ENCODE measurements at places on chromosomes 3 and 15.

- no peak for DNase-seq
These were observed 378.7 kb upstream of the ATP11B start for GRCh38 chr3:182414586-182414985.

- DNase-seq, result peak; percentile 30
These were observed 4.0 kb downstream of the FBXL22 start for GRCh38 chr15:63601026-63601703.

DNA sequence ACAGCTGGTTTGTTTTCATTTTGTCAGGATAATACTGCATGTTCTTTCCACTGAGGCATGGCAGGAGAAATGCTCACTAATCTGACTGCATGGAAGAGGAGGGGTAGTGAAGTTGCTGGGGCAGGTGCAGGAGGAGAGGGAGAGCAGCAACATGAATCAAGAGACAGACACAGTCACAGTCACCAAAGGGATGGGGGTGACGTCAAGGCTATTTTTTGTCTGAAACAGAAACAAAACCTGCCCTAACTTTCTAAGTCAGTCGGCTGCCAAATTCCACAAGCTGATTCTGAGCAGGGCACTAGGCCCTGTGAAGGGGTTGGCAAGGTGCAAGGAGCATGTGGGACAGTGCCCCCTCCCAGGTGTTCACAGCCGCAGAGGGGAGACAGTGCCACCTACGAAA is 186.6 kb upstream of the NSMCE3 start:
- DNase-seq, result no peak

- DNase-seq, result no peak
These were observed 261.8 kb upstream of the GOLGA6L4 start for GRCh38 chr15:83973816-83974215.

GRCh38 chr3:168753724-168754123 is 658.0 kb upstream of the GOLIM4 start:
- no peak for DNase-seq

GRCh38 chr3:114877378-114878113 is 269.5 kb downstream of the ZBTB20 start:
- DNase-seq, result no peak

GRCh38 chr3:107082527-107082926 is 294.7 kb upstream of the CCDC54 start:
- no peak for DNase-seq

DNA sequence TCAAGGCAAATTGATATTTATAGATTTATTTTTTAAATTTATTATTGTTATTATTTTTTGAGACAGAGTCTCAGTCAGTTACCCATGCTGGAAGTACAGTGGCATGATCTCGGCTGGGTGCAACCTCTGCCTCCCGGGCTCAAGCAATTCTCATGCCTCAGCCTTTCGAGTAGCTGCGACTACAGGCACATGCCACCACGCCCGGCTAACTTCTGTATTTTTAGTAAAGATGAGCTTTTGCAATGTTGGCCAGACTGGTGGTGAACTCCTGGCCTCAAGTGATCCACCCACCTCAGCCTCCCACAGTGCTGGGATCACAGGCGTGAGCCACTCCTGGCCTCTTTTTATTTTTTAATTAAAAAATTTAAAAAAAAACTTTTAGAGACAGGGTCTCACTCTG is 19.0 kb downstream of the SPG21 start:
- no peak for DNase-seq

DNA sequence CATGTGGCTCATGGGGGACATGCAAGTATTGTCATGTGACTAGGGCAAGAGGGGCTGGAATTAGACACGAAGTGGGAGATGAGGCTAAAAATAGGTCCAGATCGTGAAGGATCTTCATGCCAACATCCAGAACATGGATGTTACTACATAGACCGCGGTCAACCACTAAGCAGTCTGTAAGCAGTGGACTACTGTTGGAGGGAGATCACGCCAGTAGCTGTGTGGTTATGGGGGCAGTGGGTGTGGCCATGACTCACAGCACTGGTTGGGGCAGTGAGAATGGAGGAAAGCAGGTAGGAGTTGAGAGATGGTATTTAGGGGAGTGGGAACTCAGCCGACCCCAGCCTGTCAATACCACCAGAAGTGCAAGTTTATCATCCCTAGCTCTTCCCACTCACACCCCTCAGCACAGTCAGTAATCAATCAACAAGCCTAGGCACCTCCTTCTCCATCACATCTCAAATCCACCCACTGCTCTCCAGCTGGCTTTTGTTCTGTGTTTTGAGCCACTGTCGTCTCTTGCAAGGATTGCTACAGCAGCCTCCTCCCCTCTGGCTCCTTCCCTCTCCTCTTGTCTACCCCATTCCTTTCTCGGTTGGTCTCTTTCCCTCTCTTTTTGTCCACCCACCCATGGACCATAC is 107.2 kb upstream of the ABHD17C start:
- DNase-seq, result no peak

GRCh38 chr15:80659375-80659774 is 35.7 kb upstream of the ABHD17C start:
- DNase-seq, result no peak

DNA sequence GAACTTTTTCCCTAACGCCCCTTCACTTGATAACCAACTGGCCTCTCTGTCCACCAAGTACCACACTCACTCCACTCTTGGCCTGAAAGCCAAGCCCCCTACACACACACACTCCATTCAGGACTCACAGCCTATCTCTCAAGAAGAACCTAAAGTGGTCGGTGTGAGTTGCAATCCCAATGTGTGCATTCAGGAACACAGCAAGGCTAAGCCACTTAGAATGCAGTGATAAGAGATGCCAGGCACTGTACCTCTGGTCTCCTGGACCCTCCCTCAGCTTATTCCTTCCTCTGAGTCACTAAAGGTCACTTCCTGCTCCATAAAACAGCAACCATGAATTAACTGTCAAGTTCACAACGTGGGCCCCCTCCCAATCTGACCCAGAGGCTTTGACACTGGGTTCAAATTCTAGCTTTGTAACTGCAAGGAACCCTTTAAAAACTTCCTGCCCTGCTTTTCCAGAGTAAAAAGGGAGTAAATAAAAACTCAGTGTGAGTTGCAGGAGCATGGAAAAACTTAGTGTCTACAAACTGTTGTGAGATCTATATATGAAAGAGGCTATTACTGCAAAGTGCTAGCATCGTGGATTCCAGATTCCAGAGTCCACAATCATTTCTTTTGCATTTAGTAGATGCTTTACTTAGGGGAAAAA is 17.6 kb upstream of the KCNMB3 start:
- no peak for DNase-seq

- DNase-seq, result no peak
These were observed 89.0 kb upstream of the PFN2 start for GRCh38 chr3:150059729-150060128.

DNA sequence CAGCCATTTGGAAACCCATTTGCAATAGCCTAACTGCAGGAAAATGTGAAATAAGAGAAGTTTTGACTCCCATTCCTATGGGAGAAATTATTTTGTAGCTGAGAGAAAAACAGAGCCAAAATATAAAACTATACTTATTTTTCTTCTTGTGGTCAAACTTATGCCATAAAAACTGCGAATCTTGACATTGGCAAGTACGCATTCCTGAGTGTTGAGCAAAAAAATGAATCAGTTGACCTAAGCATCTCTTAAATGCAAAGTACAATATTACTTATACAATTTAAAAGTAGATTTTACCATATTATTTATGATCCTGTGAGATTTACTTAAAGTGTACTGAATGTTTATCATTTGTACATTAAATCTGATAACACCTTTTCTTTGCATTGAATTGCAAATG is 50.1 kb upstream of the CMC1 start:
- no peak for DNase-seq

- no peak for DNase-seq
These were observed 597 bp downstream of the AGTR1 start for GRCh38 chr3:148698190-148698810.

DNA sequence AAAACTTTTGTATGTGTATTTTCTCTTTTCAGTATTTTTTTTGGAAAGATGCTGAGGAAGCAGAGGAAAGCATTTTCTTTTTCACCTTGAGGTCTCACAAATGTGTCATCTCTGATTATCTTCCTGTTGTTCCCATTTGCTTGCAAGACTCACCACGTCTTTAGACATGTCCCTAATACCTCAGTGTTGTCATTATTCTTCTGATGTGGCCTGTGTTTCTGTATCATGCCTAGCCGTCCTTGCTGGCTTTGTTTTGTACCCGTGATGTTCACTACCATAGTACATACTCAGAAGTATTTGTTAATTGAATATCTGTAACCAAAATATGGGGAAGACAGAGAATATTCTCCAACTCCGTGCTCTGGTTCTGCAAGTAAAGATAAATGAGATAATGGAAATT is 5.0 kb upstream of the P2RY14 start:
- no peak for DNase-seq

DNA sequence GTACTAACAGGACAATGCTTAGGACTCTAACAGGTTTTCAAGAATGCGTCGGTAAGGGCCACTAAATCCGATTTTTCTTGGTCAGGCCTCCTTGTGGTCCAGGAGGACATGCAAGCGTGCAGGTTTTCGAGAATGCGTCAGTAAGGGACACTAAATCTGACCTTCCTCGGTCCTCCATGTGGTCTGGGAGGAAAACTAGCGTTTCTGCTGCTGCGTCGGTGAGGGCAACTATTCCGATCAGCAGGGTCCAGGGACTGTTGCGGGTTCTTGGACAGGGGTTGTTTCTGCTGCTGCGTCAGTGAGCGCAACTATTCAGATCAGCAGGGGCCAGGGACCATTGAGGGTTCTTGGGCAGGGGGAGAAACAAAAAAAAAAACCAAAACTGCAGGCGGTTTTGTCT is 7.8 kb upstream of the UBP1 start:
- DNase-seq, result no peak

DNA sequence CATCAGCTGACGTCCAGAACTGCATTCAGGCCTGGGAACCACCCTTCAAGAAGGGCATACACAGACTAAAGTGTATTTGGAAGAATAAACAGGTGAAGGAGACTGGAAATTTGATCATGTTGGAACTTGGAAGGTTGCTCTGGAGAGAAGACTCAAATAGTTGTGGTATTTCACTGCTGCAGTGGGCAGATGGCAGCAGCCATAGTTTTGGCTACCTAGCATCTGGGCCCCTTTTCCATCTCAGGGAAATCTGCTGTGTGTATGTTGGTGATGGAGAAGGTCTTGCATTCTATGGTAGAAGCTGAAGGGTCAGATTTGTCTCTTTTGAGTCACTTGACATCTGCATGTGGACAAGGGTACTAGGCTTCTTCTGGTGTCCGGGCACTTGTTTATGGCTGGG is 114.4 kb upstream of the FGF7 start:
- no peak for DNase-seq

GRCh38 chr3:138609898-138610266 is 1.3 kb downstream of the FAIM start:
- DNase-seq, result no peak

All from stimulated activated CD4-positive, alpha-beta T cell treated with anti-CD3 and anti-CD28 coated beads, Interleukin-1b, Interleukin-23, amount 100 ng/mL, for 24 hours (primary cell).